ENCODE measurements at places on chromosomes 5 and 9. TPM values are rescaled to one million over a fixed set of nuclear protein-coding genes. Genes with fewer than 3 reads are reported as not detected.

TAF11L5 gene
- not detected for total RNA-seq

PRR7 gene
- 11.0 TPM for total RNA-seq

IL5 gene
- total RNA-seq = not detected

HEMGN gene
- total RNA-seq = not detected

XRCC4 gene
- 7.3 TPM for total RNA-seq

NUTM2G gene
- total RNA-seq = not detected

DMRT3 gene
- 1.8 TPM for total RNA-seq

TMEM174 gene
- not detected for total RNA-seq

KCNIP1 gene
- total RNA-seq = 13.5 TPM

CDX1 gene
- total RNA-seq = not detected

KCNMB1 gene
- 5.9 TPM for total RNA-seq

MCCC2 gene
- 53.0 TPM for total RNA-seq

PPP3R2 gene
- 3.3 TPM for total RNA-seq

RAI14 gene
- total RNA-seq = 9.6 TPM

OR1J2 gene
- not detected for total RNA-seq
